ENCODE measurements at places on chromosomes 6 and 20. TPM values are rescaled to one million over a fixed set of nuclear protein-coding genes. Genes with fewer than 3 reads are reported as not detected.

DNA sequence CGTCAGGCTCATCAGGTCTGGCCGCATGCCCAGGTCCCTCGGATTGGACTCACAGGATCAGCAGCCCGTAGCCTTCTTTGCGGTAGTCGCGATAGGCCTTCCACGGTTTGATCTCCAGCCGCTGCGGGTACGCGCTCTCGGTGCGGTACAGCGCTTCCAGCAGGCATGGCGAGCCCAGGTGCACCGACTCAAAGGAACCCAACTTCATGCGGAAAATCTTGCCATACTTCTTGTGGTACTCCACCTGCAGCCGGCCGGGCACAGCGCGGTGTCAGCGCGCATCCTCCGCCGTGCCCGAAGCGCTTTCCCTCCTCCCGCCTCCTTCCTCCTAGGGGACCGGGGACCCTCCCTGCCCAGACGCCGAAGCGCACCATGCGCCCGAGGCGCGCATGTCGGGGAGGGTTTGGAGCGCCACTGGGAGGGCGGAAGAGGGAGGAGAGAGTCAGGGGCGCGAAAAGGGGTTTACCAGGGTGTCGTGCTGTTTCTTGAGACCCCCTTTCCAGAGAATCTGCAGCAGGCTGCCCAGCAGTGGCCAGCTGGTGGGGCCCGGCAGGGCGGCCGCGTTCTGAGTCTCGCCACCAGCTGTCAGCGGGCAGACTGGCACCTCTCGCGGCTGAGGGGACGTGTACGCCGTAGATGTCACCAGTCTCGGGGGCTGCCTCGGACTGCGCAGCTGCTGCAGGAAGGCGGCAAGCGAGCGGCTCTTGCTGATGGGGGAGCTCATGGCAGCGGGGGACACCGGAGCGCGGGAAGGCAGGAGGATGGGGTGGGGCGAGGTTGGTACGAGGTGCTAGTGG, 732 bp downstream of the CYP24A1 start:
- DNase-seq, result no peak

PTGIS gene
- total RNA-seq, result 67.6 TPM

DNA sequence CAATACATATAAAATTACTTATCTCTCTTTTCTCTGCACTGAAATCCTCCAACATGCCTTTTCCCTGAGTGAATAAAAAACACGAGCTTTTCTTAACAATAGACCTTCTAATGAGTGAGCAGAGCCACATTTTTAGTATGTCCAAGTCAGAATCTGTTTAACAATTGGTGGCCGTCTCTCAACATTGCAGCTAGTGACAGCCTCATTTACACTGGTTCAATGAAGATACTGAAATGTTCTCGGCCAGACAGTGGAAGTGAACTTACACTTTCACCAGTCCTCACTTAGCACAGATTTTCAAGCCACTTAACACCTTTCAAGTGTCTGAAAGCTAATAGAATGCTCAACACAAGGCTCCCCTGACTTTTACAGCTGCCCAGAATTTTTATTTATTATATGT, 767.1 kb downstream of the KIF16B start:
- no peak for DNase-seq

PARD6B gene
- 1.1 TPM for total RNA-seq

CD109 gene
- 14.3 TPM for total RNA-seq

DNA sequence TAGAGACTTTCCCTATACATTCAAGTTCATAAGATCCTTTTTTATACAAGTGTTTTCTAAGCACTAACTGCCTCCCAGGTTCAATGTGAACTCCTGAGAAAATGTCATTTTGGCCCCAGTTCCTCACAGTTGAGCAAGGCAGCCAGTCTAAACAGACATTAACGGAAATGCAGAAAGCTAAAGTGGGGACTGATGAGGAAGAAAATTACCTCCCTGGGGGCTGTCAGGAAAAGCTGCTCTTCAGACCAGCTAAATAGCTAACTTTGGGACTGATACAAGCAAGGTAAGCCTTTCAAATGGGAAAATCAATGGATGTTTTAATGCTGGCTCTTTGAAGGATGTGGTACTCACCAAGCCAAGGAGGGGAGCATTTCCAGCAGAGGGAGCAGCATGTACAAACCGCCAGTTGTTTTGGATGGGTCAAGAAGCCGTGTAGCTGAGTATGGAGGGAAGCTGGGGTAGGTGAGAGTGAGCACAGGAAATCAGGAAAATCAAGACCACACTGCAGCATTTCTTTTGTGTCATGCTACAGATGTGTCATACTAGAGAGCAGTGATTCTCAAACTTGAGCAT, 180.8 kb upstream of the CHD6 start:
- DNase-seq, result no peak

BANF2 gene
- not detected for total RNA-seq

GRCh38 chr6:166850677-166851076, 105.7 kb downstream of the RNASET2 start:
- no peak for DNase-seq

BTN3A1 gene
- total RNA-seq, result 21.1 TPM

TUBB2B gene
- total RNA-seq, result 67.2 TPM

ME1 gene
- total RNA-seq, result 26.3 TPM

GRCh38 chr6:14110001-14110818, 7.4 kb upstream of the CD83 start:
- DNase-seq, result no peak

LY6G5B gene
- 14.0 TPM for total RNA-seq

GRCh38 chr20:3248167-3248992, 9.4 kb upstream of the SLC4A11 start:
- no peak for DNase-seq

GRCh38 chr20:58749098-58749769, 56.6 kb downstream of the NPEPL1 start:
- peak; percentile 62 for DNase-seq

DNA sequence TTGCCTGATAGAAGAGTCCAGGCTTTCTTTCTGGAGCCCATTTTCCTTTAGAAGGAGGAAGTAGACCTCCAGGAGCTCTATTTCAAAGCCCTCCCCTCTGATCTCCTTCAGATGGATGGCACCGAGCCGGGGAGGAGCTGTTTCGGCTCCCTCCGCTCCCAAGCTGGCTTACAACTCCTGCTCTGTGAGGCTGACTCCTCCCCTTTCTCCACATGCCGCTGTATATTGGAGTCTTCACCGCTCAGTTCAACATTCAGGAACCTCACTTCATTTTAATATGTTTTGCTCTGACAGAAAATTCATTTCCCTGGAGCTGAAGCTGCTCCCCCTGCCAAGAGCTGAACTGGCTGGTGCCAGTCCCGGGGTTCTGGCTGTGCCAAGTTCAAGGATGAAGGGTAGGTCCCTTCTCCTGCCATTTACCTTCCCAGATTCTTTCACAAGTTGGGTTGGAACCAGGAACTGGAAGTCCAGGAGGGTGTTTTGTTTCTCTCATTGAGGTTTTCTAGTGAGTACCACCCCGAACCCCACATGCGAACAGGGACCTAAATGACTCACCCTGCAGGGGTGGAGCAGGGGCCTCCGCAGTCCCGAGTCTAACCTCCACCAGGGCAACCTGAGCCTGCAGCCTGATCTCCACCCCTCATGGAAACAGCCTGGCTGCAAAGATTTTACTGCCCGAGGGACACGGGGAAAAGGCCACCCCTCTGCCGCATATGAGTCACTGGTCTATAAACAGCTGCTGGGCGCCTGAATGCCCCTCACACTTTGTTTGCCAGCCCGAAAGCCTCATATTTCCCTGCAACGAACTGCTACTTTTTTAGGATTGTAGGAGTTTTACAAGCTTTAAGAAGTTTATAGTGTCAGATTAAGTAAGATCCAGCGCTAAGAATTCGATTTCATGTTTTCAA, 68.6 kb upstream of the FOXA2 start:
- no peak for DNase-seq

DNA sequence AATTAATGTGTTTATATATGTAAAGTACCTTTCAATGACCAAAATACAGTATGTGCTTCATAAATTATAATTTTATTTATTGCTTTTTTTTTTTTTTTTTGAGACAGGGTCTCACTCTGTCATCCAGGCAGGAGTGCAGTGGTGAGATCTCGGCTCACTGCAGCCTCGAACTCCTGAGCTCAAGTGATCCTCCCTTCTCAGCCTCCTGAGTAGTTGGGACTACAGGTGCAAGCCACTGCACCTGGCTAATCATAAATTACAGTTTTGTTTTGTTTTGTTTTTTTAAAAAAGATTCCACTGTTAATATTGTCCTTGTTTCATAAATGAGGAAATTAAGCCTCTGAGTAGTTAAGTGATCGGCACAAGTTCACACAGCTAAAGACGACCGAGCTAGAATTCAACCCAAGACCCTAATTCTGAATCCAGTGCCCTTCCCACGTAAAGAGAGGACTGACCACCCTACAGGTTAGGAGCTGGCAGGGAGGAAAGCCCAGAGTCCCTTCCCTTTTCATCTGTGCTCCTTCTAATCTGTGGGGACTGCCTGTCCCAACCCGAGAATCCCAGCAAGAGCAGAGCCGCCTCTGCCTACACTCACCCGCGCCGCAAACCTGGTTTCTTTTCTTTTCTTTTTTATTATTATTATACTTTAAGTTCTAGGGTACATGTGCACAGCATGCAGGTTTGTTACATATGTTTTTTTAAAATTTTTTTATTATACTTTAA, 8.5 kb upstream of the GDF5 start:
- no peak for DNase-seq

DNA sequence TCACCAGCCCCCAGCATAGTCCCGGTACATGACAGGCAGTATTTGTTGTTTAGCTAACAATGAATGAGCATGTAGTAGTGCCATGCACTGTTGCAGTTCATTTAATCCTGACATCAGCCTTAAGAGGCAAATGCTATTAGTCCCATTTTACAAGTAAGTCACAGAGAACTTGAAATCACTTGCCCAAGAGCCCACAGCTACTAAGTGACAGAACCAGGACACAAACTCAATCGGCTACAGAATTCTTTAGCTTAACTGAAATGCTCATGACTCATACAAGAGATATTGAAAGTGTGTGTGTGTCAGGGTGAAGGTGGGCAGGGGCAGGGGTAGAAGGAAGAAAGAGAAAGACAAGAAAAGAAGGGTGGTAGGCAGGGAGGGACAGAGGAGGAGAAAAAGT, 52.7 kb downstream of the UNC5CL start:
- DNase-seq, result no peak

SNAP91 gene
- not detected for total RNA-seq

COQ3 gene
- total RNA-seq, result 4.8 TPM

ULBP1 gene
- 11.5 TPM for total RNA-seq

GRCh38 chr6:115551527-115551926, 509.2 kb downstream of the FRK start:
- no peak for DNase-seq

GRCh38 chr6:13013681-13014503, 297.3 kb downstream of the PHACTR1 start:
- DNase-seq, result no peak

- DNase-seq, result no peak
These were observed 437.8 kb downstream of the CDH26 start for GRCh38 chr20:60395991-60396390.

GRCh38 chr6:104186831-104187230, 672.9 kb downstream of the HACE1 start:
- DNase-seq, result no peak

ZBP1 gene
- not detected for total RNA-seq

CD2AP gene
- total RNA-seq, result 18.1 TPM

KCNG1 gene
- 6.3 TPM for total RNA-seq

- DNase-seq, result no peak
These were observed 104.8 kb downstream of the FLRT3 start for GRCh38 chr20:14232650-14233049.

GRCh38 chr20:25989196-25989595, 292.5 kb upstream of the ZNF337 start:
- DNase-seq, result peak; percentile 70

- no peak for DNase-seq
These were observed 3.4 kb upstream of the DUSP22 start for GRCh38 chr6:288866-289265.

- no peak for DNase-seq
These were observed 79.4 kb upstream of the EPHA7 start for GRCh38 chr6:93498713-93499112.

All from osteocyte (in vitro differentiated cells).